ENCODE measurements at places on chromosomes 6 and 20.
A peak's percentile ranks its signal among the peaks of the same experiment; 100 is the strongest.

DNA sequence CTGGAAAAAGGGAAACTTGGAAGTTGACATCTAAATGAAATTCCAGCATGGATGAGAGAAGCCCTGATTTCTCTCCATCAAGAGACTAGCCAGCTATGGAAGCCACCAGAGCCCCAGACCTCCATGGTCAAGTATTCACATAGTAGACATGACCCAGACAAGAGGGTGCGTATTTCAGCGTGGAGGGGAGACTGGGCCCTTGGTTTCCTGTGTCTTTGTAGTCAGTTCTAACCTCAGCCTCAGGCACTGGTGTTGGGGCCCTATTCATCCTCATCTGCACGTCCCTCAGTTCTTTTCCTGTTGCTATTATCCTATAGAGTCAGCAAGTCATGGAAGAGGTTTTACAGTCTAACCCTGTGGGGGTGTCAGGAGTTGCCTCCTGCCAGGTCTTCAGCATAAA is 12.5 kb downstream of the GNL1 start:
- DNase-seq, result no peak

DNA sequence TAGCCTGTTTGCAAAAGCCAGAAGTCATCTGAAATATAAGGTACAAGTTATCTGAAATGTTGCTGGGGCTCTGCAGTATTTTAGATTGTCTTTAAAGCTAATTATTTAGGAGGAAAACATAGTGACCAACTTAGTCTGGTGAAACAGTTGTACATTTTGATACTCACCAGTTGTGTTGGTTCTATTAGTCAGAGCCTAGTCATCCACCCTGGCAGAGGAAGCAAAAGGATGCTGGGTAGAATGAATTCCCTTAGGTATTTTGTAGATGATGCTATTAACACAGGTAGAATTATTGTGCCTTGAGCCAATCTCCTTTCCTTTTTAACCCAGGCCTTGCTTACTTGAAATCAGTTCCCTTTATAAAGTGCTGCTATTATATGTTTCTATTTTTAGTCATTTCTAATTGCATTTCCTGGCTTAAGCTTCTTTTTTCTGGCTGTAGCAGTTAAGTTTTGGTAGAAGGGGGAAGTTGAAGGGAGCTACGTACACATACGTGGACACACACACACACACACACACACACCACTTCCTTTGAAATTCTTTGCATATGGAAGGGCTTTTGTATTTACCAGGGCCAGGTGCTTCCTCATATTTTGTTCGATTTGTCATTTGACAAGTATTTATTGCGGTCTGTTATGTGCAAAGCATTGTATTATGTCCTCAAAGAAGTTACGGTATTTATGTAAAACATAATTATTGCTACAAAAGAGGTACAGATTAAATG is 82.4 kb downstream of the RTN4IP1 start:
- peak; percentile 14 for DNase-seq

- DNase-seq, result no peak
These were observed 78.8 kb downstream of the MAP7 start for GRCh38 chr6:136471372-136471771.

- no peak for DNase-seq
These were observed 194.9 kb downstream of the TINAG start for GRCh38 chr6:54503144-54503543.
